Stimulated activated CD4-positive, alpha-beta T cell treated with anti-CD3 and anti-CD28 coated beads, TNF-alpha, amount 100 ng/mL, for 1 hour (primary cell): ENCODE measurements at places on chromosomes 13 and 19.

GRCh38 chr19:34254698-34255432 is 511 bp downstream of the GARRE1 start:
- DNase-seq = no peak

DNA sequence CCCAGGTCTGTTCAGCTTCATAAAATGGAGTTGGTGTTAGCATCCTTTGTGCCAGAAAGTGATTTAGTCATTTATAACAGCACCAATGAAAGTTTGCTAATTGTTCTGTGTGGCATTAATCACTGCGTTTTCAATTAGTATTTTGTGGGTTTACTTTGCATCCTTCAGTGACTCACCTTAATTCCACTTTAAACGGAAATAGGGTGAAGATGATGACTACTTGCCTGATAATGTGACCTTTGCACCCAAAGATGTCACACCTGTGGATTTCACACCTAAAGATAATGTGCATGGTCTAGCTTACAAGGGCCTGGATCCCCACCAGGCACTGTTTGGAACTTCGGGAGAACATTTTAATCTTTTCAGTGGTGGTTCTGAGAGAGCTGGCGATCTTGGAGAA is 15.0 kb downstream of the GPATCH1 start:
- no peak for DNase-seq

GRCh38 chr19:32767951-32768679 is 48.5 kb downstream of the TDRD12 start:
- DNase-seq = no peak

GRCh38 chr19:17346109-17346671 is 8.8 kb downstream of the GTPBP3 start:
- DNase-seq = peak; percentile 59

DNA sequence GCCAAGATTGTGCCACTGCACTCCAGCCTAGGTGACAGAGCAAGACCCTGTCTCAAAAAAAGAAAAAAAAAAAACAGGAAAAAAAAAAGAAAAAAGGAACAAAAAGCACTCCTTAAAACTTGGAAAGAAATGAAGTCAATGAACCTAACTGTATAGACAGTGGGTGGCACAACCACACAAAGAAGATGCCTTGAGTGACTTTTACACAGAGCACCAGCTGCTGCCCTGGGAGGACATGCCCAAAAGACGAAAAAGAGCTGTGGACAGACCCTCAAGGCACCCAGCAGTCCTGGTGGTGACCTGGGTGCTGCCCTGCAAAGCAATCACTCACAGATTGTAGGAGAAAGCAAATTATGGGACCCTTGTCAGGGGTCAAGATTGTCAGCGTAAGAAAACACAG is 5.9 kb upstream of the LAMP1 start:
- no peak for DNase-seq

- no peak for DNase-seq
Measured at GRCh38 chr13:113859311-113860050, 4.4 kb downstream of the GAS6 start.

DNA sequence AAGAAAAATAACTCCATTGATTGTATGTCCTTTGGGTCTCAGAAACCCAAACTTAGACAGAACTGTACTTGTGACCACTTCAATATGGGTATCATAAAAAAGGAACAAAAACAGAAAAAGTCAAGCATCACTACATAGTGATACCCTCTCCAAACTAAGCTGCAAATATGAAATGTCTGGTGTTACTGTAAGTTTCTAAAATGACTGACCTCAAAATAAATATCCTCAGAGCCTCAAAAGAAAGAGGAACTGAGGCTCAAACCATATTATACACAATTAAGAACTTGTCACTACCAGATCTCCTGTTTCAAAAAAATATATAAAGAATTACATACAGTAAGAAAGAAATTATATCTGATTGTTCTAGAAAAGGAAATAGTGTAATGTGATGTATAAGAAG is 787.9 kb upstream of the KLHL1 start:
- DNase-seq = no peak

DNA sequence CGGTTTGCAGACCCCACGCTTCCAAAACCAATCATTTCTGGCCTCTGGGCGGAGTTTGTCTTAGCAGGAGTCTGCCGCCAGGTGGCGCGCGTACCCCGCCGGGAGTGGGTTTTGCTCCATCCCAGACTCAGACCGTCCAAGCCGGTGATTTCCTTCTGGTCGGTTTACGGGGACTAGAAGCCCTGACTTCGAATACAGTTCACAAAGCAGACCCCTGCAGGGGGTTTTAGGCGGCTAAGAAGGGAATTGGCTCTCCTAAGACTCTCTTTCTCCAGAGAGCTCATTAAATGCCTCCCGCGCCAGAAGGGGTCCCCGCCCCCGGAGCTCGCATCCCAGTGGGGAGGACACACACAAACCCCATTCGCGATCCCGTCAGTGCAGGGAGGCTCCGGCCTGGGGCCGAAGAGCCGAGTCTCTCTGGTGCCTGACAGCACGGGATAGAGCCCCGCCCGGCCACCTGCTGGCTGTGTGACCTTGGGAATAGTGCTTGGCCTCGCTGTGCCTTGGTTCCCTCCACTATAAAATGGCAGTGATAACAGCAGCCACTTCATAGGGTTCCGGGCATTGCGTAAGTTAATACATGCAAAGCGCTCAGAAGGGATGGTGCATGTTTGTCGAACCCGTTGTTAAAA is 8.6 kb upstream of the NUP62 start:
- peak; percentile 38 for DNase-seq

DNA sequence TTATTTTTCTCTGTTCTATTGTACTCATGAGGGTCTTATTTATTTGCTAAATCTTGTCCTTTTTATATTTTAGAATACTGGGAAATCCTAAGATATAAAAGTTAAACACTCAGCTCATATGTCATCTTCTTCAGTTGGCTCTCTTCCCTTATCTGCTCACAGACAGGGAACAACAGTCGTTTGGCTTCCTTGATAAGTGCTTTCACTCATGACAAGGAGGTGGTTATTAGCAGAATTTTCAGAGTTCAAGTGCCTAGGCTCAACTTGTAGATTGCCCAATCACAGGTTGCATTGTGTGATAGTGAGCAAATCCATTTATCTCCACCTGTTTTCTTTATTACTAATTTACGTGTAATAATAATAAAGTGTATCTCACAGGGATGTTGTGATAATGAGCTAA is 620.3 kb upstream of the PCDH20 start:
- DNase-seq = no peak

- no peak for DNase-seq
Measured at GRCh38 chr13:94495806-94496205, 16.3 kb upstream of the DCT start.

GRCh38 chr13:26950546-26950945 is 190.0 kb upstream of the GPR12 start:
- no peak for DNase-seq

DNA sequence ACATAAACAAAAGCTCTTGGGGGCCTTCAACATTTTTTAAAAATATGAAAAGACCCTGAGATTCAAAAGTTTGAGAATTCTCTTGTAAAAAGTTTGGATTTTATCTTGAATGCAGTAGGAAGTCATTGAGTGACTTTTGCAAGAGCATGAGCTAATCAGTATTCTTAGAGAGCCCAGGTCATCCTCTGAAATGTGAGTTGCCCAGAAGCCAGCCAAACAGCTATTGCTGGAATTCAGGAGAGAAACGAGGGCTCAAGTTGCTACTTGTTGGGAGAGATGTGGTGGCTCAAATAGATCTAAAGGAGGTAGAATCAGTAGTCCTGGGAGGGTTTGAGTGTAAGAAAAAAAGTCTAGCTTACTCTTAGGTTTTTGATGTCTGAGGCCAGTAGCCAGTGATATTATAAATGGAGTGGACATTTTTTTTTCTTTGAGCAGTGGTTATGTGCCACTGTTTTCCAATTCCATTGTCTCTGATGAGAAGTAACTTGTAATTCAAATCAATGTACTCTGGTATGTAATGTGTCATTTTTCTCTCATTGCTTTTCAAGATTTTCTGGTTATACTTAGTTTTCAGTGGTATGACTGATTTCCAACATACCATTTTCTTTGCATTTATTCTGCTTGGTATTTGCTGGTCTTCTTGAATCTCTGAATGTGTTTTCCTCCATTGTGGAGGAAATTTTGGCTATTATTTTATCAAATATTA is 30.7 kb downstream of the LMO7 start:
- DNase-seq = no peak

GRCh38 chr13:112761701-112762689 is 72.2 kb downstream of the ATP11A start:
- DNase-seq = no peak

DNA sequence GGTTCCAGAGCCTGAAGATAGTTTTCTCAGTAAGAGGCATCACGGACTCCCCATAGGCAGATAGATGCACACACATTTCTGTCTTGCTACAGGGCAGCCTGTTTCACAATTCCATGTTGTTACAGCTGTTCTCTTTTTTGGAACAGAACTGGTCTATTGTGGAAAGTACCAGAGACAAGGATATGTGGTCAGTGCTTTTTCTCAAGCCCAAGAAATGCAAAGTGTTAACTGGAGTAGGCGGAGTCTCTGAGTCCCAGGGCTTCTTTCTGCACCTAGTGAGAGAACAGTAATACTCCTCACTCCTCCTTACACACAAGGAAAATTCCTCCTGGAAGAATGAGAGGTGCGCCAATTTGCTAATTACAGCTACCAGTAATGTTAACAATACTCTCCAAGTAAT is 141.6 kb upstream of the ARGLU1 start:
- no peak for DNase-seq

GRCh38 chr19:35318679-35319448 is 10.1 kb upstream of the CD22 start:
- DNase-seq = no peak

- no peak for DNase-seq
Measured at GRCh38 chr13:111047326-111047725, 67.8 kb upstream of the ARHGEF7 start.

- DNase-seq = no peak
Measured at GRCh38 chr19:5424192-5424973, 30.8 kb upstream of the ZNRF4 start.

GRCh38 chr19:53809518-53810186 is 14.5 kb downstream of the NLRP12 start:
- DNase-seq = no peak

GRCh38 chr19:53007200-53007599 is 6.5 kb upstream of the ERVV-1 start:
- DNase-seq = no peak

DNA sequence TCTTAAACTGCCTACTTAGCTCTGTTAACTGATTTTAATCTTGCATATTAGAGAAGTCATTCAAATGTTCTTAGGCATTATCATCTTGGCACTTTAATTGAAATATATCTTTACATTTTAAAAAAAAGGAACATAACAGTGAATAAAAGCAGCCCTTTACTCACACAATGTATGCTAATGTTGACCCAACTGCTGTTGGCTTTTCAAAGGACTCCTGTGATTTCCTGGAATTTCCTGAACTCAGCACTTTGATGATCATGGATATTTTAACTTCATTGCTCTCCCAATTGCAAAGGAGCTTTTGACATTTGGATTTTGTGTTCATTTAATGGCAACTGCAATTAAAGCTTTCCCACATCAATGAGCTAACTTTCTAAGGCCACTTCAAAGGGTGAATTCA is 1230.3 kb downstream of the DIAPH3 start:
- no peak for DNase-seq

GRCh38 chr19:32287811-32288227 is 57.6 kb upstream of the ZNF507 start:
- DNase-seq = no peak

- no peak for DNase-seq
Measured at GRCh38 chr13:43005460-43006236, 13.6 kb upstream of the EPSTI1 start.

GRCh38 chr19:29927944-29928625 is 14.0 kb upstream of the URI1 start:
- DNase-seq = no peak

DNA sequence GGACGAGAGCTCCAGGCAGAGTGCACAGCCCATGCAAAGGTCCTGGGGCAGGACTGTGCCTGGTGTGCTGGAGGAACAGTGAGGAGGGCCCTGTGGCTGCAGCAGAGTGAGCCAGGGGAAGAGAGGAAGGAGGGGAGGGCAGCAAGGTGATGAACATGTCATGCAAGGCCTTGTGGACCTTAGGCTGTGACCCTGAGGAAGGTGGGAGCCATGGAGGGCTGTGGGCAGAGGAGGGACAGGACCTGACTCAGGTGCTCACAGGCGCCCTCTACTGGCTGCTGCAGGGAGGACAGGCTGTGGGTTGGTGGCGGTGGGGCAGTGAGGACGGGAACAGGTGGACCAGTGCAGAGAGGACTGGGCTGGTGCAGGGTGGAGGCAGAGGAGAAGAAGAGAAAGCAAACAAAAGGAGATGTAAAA is 170.3 kb downstream of the PTPRS start:
- DNase-seq = peak; percentile 37

DNA sequence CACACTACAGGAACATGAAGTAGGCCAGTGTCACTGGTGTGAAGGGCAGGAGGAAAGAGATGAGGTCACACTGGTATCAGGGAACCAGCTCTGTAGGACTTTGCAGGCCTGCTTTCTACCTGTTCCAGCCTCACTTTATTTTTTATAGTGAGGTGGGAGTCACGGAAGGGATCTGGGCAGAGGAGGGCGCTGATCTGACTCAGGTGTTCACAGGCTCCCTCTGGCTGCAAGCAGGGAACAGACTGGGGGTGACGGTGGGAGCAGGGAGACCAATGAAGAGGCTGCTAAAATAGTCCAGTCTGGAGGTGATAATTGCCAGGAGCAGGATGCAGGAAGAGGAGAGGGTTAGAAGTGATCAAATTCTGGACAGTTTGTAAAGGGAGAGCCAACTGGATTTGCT is 2.8 kb downstream of the THAP8 start:
- DNase-seq = no peak

DNA sequence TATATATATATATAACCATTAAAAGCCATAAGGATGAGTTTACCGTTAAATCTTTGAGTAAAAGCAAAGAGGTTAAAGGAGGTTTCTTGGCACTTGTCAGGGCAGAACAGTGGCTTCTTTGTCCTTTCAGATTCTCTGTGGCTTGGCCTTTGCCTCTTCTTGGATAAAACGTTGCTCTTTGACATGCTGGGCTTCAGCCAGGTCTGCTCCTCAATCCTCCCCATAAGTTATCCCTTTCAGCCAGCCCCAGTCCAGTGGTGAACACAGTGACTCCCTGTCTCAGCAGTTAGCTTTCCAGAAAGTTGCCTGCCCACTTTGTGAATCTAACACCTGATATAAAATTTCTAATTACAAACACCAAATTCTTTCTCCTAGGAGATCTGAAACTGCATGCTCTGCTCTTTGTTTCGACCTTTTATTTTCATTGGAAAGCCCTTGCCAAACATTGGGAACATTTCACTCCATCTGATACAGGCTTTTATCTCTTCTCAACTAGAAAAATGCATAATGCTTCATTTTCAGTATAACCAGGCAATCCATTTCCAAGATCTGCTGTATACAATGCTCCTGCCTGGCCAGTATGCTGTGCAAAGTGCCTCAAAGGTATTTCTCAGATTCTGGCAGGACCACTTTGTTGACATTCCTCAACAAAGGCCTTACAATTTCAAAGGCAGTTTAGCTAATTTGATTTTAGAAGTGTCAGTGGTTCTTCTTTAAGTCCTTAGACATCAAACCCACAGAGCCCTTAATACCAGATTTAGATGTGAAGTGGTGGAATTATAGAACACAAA is 16.2 kb upstream of the MED4 start:
- DNase-seq = no peak

GRCh38 chr19:14441041-14441938 is 8.2 kb downstream of the PKN1 start:
- no peak for DNase-seq

GRCh38 chr13:80359414-80359777 is 18.5 kb upstream of the SPRY2 start:
- DNase-seq = no peak
